LHCN-M2 (cell line): ENCODE measurements at places on chromosomes 16 and 17. TPM values are rescaled to one million over a fixed set of nuclear protein-coding genes. Genes with fewer than 3 reads are reported as not detected.
A peak's percentile ranks its signal among the peaks of the same experiment; 100 is the strongest.

- no peak for DNase-seq
Observed at GRCh38 chr16:87483481-87483880, 9.3 kb downstream of the ZCCHC14 start.

GRCh38 chr16:49462362-49462988 is 88.9 kb downstream of the C16orf78 start:
- DNase-seq, result no peak

DNA sequence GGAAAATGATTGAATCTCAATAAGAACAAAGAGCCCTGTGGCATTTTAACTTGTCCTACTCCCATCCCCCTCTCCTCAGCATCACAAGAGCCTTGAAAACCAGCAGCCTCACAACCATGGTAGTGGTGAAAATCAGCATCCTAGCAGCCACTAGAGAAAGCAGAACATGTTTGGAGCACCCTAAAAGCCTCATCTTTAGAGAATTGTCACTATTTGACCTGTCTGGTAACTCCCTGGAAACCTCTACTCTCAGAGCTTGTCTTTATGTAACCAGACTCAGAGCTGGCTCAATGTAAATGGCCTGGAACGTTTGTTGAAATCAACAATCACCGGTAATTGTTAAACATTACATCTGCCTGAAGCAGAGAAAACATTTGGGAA is 70.8 kb downstream of the MMD start:
- no peak for DNase-seq

- DNase-seq, result no peak
Observed at GRCh38 chr16:1214719-1215118, 10.3 kb downstream of the TPSG1 start.

GRCh38 chr16:6132121-6132520 is 1034.5 kb upstream of the EEF2KMT start:
- DNase-seq, result no peak

DNA sequence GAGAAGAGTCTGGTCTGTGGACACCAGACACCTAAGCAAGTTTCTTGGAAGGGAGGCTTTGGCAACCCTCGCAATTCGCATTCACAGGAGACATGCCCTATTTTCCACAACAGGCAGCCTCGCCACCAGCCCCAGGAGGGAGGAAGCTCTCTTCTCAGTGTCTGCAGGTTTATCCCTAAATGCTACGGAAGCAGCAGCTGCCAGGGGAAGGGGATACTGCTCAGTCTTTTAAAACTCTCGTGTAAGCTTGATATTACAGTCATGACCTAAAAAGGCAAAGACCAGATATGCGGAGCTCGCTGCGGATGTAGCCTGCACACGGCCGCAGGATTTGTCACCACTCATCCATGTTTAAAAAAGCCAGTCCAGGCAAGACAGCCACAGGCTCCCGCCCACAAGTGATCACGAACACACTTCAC is 159.2 kb upstream of the RPH3AL start:
- peak; percentile 80 for DNase-seq

- no peak for DNase-seq
Observed at GRCh38 chr17:63525190-63525946, 2.2 kb downstream of the KCNH6 start.

DNA sequence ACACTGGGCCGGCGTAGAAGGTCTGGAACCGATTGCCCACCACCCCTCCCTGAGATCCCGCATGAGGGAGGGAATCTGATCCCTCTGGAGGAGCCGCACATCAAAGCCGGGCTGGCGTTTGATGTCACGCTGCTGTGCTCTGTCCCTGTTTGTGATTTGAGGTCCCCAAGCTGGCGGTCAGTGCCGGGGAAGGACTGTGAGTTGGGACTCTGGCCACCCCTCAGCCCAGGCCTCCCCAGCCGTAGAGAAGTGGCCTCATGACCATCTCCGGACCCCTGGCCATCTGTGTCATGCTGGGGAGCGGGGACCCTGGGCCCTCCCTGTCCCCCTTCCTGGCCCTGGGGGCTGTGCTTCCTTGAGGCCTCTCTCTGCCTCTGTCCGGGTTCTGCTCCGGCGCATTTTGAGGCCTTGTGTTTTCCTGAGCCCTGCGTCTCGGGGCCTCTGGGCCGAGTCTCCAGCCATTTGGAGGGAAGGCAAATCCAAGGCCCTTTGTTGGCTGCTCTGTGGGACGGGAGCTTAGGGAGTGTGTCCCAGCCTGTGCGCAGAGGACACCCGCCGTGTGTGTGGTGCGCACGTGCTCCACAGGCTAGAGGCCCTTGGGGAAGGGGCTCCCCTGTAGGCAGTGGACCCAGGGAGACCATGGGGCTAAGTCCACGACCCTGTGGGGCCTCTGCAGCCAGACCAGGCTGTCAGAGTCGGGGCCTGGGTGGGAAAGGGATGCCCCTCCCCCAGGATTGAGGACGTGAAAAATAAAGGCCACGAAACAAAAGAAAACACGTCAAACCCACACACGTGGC is 15.1 kb downstream of the ASPSCR1 start:
- no peak for DNase-seq

- no peak for DNase-seq
Observed at GRCh38 chr16:10614685-10615084, 34.3 kb upstream of the EMP2 start.

DNA sequence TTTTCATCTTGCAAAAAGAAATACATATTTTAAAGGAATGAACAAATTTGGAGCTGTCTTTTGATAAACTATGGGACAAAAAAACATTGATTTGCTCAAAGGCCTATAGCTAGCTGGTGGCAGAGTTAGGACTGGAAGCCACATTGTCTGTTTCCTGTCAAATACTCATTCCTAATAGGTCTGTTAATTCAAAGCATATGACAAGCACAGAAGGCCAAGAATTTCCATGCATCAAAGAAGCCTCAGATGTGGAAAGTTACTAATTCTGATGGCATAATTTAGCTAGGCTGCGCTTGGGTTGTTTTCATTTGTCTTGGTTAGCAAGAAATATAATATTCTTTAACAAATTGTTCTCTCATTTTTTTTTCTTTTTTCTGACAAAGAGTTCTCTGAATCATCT is 98.0 kb downstream of the CDK5R1 start:
- DNase-seq, result no peak

GRCh38 chr17:58679263-58680037 is 12.4 kb downstream of the TEX14 start:
- DNase-seq, result peak; percentile 91

GRCh38 chr16:86285938-86286921 is 224.1 kb upstream of the FOXF1 start:
- DNase-seq, result no peak

- DNase-seq, result no peak
Observed at GRCh38 chr16:21281698-21282389, 3.8 kb upstream of the CRYM start.

- no peak for DNase-seq
Observed at GRCh38 chr17:10060526-10060925, 137.9 kb downstream of the GAS7 start.

GRCh38 chr17:44353672-44354331 is 8.7 kb downstream of the GRN start:
- DNase-seq, result no peak

DNA sequence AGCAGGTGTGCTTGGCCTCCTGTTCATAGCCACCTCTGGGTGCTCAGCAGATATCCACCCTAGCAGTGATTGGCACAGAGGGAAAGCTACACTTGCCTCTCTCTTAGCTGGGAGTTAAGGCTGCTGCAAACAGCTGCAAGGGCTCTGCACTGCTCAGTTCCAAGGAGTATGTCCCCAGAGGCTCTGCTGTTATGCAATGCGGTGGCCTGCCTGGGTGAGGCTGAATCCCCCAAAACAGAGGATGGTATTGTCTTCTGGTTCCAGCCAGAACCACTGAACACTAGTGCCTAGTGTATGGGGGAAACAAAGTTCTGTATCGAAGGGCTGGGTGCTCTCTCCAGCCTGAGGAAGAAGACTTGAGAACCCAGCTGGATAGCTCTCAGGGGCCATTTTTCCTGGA is 16.8 kb downstream of the TMEM94 start:
- DNase-seq, result peak; percentile 10

DNA sequence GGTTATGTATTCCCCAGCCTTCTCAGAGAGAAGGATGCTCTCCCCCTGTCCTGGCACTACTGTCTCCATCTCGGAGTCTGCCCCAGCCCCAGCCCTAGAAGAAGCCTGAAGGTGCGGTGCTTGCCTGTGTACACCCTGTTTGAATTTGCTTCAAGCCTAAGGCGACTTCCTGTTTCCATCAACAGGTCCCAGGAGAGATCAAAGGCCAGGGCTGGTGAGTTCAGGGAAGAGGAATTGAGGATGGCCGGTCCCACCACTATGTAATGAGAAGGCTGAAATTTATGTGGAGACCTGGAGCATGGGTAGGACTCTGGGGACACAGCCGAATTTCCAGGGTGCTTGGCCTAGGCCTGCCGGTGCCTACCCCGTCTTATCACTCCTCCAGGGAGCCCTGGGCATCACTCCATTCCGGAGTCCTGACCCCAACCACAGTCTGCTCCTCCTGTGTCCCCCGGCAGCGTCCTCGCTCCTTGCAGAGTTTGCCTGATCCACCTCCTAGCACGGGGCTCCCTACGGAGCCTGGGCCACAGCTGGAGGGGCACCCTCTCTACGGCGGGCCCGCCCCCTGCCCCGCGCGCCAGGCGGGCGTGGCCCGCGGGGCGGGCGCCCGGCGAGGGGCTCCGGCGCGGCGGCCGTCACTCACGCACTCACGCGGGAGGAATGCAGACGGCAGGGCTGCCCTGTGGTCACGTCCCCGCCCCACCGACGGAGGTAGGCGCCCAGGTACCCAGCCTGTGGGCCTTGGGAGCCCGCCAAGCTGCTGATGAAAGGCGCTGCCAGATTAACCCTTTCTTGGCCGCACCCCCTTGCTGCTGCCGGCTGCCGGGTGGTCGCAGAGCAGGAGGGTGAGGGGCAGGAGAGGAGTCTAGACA is 53.8 kb upstream of the TAC4 start:
- DNase-seq, result no peak

DNA sequence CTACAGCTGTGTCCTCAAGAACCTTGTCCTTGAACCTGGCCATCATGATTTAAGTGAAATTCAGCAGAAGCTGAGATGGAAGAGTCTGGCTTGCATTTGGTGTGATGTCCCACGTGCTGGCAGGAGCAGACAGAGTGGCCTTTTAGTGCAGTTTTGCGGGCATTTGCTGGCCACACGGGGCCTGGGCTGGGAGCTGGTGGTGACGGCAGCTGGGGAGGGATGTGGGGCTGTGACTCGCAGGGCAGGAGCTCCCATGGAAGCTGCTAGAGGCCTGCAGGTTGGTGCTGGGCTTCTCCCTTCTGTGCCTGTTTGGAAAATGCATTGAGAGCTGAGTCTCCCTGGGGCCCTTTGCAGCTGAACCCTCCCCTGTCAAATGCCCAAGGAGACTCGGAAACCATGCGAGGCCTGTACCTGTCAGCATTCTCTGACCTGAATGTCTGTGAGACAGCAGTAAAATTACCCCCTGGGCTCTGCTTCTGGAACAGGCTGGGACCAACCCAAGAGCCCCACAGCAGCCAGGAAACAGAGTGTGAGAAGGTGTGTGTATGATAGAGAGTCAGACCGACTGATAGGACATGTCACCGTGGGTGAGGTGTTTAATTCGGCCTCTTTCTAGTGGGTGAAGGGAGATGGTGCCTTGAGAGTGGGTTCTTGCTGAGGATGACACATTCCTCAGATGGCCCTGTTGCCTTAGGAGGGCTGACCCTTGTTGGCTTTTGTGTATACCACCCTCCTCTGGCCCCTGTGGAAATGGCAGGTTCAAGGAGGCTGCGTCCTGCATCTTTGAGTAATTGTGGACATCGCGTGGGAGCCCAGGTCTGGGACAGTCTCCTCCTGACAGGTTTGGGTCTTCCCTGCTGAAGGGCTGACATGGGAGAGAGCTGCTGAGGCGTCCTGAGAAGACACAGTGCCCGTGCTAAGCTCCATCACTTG is 145.5 kb downstream of the MSI2 start:
- no peak for DNase-seq

DNA sequence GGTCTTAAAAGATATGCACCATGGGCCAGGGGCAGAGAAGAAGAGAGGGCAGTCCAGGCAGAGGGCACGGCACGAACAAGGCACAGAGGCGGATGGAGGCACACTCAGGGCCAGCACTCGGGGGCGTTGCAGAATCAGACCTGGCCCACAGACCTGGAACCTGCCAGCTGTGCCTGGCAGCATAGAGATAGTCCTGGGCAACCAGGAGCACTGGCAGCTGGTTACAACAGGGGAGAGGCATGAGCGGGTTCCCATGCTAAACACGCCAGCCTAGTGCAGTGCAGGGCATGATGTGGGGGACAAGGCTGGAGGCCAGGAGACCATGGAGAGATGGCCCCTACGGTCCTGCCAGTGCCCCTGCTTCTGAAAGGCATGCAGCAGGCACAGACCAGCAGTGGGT is 56.9 kb upstream of the RBFOX3 start:
- no peak for DNase-seq

Gene CLN3
- total RNA-seq, result 9.5 and 25.7 TPM in 2 replicates

Gene LDHD
- total RNA-seq, result 0.11 TPM in 1 of 2 replicates, not detected in the other

Gene KRTAP1-1
- total RNA-seq, result not detected in 2 replicates

Gene CBX2
- 6.7 and 6.8 TPM in 2 replicates for total RNA-seq

Gene PSME3
- 160 and 172 TPM in 2 replicates for total RNA-seq

Gene SDK2
- total RNA-seq, result under 0.01 TPM in 1 of 2 replicates, not detected in the other

Gene CBX8
- total RNA-seq, result 5.1 and 10.8 TPM in 2 replicates

Gene ITGA2B
- total RNA-seq, result 0.40 TPM in 1 of 2 replicates, not detected in the other

Gene CIAPIN1
- total RNA-seq, result 55.4 and 56.9 TPM in 2 replicates
